ENCODE measurements at places on chromosomes 2 and 18. TPM values are rescaled to one million over a fixed set of nuclear protein-coding genes. Genes with fewer than 3 reads are reported as not detected.

GREB1 gene
- 2.1 TPM for total RNA-seq

DNA sequence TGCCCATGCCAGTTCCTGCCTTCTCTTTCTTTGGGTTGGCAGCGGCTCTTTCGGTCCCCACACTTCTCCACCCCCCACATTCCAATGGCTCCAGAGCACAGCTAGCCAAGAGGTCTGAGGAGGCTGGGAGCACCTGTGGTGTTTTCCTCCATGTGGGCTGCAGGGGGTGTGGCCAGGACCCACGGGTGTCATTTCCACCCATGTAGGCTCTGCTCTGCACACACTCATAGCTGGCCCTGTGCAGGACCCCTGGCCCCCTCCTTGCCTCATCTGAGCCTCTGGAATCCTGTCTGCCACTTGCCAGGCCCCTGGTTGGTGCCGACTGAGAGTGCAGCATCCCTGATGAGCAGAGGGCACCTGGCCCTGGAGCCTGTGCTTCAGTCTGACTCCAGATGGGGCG, 46.3 kb downstream of the DYSF start:
- DNase-seq: no peak

DNA sequence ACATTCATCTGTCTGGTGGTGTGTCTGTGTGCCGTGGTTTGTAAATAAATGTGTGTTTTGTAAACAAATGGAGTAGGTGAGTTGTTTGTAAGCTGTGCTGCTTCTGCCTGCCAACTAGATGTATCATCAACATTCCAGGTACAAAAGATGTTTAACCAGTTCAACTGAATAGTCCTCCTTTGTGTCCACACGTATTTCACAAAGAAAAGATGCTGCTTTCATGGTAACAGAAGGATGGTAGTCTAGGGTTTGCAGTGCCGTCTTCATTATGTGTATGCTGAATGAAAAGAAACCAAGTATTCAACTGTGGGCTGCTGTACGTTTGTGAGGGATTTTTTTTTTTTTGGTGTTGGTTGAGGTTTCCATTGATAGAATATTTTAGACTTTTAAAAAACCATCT, 72.1 kb downstream of the CAMKMT start:
- peak; percentile 20 for DNase-seq

CASP10 gene
- 5.7 TPM for total RNA-seq
